ENCODE measurements at places on chromosomes 5 and 9.

GRCh38 chr5:173699966-173700365 lies 83.5 kb upstream of the BOD1 start:
- DNase-seq: no peak

- DNase-seq: no peak
Measured at GRCh38 chr9:136718345-136719194, 6.2 kb downstream of the DIPK1B start.

DNA sequence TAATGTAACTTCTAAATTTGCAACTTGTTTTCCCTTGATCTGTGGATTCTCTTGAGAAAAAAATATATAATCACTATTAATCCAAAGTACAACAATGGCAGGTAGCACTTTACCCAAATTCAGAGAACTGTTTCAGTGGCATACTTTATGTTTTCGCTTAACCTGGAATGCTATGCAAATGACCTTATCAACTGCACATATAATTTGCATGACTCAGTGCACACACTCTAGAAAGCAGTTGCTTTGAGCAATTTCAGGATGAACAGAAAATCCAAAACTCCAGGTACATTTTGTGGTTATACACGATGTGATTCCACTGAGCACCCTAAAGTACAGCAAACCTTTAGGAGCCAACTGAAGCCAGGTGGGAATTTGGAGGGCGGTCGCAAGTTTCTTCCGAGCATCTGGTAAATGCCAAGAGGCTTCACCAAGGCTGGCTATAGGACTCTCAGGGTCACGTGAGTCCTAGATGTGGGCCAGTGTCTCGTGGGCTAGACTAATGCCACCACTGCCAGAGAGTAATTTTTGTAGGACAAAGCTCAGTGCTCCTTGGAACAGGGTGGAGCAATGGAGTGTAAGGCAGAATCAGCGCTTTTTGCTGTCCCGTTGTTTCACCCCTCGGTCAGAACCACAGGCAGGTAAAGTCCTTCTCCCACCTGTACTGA lies 37.3 kb downstream of the DMGDH start:
- no peak for DNase-seq

DNA sequence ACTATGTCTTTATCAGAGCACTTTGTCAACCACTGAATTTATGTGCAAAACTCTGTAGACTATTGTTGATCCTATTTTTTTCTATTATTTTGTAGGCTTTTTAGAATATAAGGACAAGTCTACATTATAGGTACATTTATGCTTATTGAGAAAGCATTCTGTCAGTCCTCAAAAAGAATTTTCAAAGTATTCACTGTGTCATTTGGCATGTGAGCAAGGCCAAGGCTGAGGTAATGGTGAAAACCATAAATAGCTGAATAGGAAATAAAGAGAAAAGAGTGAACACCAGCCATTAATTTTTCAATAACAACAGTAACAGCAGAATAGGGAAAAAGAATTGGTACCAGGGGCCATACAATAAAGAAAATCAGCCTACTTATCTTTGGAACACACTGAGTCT lies 21.0 kb downstream of the SKIC3 start:
- no peak for DNase-seq

- DNase-seq: no peak
Measured at GRCh38 chr5:34511915-34512314, 144.2 kb upstream of the RAI14 start.

DNA sequence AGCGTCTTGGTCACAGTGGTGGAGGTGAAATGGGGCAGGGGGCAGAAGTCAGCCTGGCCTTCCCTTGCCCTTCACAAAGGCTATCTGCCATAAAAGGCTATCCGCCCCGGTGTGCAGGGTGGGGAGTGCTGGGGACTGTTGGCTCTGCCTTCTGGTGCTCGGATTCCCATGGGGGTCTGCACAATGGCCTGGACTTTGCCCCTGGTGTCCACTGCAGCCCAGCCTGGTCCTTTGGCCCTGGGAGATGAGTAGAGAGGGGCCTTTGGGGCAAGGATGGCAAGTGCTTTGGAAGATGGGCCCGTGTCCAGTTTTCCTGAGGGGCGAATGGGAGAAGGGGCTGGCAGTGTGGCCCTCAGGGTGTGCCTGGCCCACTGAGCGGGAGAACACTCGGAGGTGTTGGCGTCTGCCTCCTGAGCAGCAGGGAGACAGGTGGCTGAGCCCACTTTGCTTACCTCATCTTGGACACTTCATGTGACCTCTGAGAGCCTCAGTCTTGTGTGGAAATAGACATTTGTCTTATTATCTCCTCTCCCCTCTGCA lies 69.9 kb downstream of the HSPA4 start:
- DNase-seq: no peak

DNA sequence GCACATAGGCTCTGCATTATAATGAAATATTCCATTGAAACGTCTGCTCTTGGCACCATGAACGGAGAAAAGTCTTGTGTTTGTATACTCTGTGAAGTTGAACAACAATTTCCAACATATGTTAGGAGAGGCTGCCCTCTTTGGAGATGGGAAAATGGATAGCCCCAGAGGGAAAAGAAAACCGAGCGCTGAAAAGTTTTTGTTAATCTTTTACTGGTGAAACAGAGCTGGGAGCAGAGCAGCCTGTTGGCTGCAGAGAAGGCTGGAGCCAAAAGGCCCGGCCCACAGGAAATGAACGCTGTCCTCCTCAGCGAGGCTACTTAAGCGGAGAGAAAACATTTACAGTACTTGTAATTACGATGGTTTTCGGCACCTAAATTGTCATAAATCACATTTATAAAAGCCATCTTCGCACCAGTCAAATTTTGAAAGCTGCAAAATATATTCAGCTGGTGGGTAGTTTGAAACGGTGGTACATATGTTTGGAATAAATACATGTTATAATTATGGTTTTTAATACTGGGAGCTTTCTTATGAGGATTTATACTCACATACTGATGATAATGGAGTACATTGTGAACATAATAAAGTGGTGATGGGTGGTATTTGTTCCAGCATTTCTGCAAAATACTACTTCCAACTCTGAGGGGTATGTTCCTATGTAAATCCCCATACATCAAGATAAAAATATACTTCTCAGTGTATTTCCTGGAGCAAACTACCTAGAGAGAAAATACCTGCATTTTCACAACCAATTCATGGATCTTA lies 129.6 kb upstream of the CNTLN start:
- DNase-seq: no peak

- DNase-seq: no peak
Measured at GRCh38 chr9:22337261-22337660, 109.4 kb upstream of the DMRTA1 start.

DNA sequence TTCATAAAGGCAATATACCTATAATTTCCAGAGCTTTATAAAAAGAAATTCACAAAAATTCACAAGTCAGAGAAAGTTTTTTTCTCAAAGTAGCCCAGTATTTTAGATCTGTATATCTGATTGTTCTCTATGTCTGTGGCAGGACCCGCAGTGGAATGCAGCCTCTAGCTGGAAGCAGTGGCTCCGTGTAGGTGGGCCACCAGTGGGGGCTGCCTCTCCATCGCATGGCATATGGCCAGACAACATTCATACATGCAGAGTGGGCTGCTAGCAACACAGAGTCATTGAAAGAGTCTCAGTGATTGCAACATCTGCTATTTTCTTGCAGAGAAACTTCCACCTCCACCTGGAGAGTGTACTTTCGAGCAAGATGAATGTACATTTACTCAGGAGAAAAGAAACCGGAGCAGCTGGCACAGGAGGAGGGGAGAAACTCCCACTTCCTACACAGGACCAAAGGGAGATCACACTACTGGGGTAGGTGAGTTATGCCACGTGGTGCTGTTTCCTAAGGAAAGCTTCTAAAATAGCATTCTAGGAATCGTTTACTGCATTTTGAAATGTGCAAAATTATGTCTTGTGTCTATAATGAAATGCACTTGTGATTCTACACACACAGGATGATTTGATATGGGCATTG lies 88.5 kb upstream of the SMC5 start:
- DNase-seq: no peak

GRCh38 chr5:142438573-142438972 lies 113.8 kb upstream of the SPRY4 start:
- DNase-seq: no peak

DNA sequence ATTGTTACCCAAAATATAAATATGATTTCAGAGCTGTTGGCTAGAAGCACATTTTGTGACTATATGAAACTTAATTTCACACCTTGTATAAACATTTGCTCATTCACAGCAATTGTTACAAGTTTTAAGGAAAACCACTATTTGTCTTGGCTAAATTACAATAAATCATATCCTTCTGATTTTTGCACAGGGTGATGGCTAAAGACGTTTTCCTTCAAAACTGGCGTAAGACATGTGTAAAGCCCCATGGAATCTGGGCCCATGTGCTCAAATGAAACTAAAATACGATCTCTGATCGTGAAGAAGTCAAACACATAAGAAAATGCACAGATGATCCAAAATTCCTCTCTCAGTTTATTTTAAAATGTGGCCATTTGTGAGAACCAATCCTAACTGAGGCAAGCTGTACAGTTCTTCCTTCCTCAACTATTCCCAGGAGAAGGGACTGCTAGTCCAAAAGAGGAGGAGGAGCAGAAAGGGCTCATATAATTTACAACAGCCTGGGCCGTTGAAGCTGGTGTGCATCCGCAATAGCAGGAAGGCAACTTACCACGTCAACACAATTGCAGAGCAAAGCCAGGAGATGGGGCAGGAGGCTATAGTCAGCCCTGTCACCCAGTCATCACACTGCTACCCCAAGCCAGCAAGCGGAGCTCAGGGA lies 98.4 kb downstream of the MED27 start:
- DNase-seq: no peak

- DNase-seq: no peak
Measured at GRCh38 chr5:71456362-71456743, 902 bp downstream of the BDP1 start.

- DNase-seq: no peak
Measured at GRCh38 chr9:127419348-127419747, 4.8 kb upstream of the ZNF79 start.

- no peak for DNase-seq
Measured at GRCh38 chr5:142110046-142110531, 1.5 kb downstream of the NDFIP1 start.

DNA sequence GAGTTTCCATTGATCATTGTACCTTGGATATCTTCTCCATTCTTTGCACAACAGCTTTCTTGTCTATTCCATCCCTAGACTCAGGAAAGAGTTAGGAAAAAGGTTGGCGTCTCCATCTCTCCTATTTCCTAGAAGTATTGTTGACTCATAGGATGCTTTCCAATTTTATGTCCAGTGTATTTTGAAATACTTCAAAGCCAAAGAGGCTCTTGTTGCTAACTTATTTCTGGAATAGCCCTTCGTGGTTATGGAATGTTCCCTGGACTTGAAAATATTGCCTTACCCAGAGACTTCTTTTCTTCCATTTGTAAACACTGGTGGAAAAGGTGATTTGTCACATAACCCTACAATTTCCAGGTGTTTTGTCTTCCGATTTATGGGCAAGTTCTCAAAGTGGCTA lies 402.3 kb upstream of the ZNF608 start:
- no peak for DNase-seq

GRCh38 chr9:129930743-129931142 lies 95.5 kb downstream of the USP20 start:
- DNase-seq: no peak

DNA sequence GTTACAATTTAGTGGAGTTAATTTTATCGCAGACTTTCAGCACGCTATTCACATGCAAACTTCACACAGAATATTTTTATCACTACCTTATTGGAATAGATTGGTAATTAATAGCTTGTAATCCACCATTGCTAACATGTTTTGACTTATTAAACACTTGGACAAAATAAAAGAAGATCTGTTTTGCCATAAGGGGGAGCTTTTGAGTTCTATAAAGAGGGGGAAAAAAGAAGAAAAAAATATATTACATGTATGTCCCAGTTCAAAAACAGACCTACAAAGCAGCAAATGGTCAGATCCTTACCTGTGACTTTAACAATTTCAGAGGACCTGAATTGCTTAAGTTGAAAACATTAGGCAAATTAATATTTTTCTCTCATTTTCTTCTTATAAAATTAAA lies 1.2 kb upstream of the PAPPA start:
- no peak for DNase-seq

GRCh38 chr5:176540956-176541337 lies 3.7 kb upstream of the RNF44 start:
- DNase-seq: no peak

DNA sequence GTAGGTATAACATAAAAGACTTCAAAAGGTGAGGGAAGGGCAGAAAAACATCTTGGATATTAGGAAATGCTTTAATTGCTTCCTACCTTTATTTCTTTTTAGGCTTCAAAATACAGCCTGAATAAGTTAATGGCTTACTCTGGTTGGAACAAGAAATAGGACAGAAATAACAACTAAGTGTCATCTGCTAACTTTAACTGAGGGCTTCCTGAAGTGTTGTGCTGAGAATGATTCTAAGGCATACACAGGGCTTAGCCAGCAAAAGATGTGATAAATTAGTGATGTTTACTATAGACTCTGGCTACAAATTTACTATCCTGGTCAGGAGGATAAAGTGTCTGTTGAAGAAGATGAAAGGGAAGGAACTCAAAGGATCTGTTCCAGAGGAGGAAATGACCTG lies 34.2 kb downstream of the ABHD17B start:
- DNase-seq: no peak

- DNase-seq: no peak
Measured at GRCh38 chr9:113577525-113578261, 114.2 kb downstream of the RGS3 start.
